Dermis microvascular lymphatic vessel endothelial cell (primary cell): ENCODE measurements at places on chromosomes 2 and 18. TPM values are rescaled to one million over a fixed set of nuclear protein-coding genes. Genes with fewer than 3 reads are reported as not detected.
A peak's percentile ranks its signal among the peaks of the same experiment; 100 is the strongest.

GRCh38 chr18:45785134-45785533, 40.3 kb upstream of the SIGLEC15 start:
- DNase-seq = no peak

TEKT4 gene
- total RNA-seq = not detected in 2 replicates

- no peak for DNase-seq
Observed at GRCh38 chr2:45889053-45889452, 237.6 kb downstream of the PRKCE start.

GCG gene
- not detected in 2 replicates for total RNA-seq

GRCh38 chr2:18650221-18650620, 60.9 kb upstream of the NT5C1B start:
- DNase-seq = no peak

SNX17 gene
- 109 and 164 TPM in 2 replicates for total RNA-seq

DNA sequence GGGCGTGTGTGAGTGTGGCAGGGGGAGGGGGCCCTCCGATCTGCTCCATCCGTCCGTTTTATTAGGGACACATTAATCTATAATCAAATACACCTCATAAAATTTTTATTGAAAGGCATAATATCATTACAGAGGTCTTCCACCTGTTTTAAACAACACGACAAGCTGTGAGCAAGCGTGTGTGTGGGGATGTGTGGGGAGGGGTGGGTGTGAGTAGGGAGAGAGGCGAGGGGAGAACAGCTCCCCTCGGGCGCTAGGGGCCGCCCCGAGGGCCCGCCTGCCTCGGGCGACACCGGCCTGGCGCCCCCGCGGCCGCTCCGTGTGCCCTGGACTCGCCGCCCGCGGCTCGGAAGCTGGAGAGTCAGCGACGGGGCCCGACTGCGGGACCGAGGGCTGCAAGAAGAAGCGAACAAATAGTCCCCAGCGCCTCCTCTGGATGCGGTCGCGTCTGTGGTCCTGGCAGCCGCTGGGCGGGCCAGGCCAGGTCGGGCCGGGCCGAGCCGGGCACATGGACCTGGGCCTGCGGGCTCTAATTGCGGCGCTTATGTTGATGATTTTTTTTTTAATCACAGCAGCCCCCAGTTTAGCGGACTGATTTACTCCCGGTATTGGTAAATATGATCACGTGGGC, 352 bp upstream of the HOXD9 start:
- no peak for DNase-seq

MOGAT1 gene
- total RNA-seq = not detected in 2 replicates

DNA sequence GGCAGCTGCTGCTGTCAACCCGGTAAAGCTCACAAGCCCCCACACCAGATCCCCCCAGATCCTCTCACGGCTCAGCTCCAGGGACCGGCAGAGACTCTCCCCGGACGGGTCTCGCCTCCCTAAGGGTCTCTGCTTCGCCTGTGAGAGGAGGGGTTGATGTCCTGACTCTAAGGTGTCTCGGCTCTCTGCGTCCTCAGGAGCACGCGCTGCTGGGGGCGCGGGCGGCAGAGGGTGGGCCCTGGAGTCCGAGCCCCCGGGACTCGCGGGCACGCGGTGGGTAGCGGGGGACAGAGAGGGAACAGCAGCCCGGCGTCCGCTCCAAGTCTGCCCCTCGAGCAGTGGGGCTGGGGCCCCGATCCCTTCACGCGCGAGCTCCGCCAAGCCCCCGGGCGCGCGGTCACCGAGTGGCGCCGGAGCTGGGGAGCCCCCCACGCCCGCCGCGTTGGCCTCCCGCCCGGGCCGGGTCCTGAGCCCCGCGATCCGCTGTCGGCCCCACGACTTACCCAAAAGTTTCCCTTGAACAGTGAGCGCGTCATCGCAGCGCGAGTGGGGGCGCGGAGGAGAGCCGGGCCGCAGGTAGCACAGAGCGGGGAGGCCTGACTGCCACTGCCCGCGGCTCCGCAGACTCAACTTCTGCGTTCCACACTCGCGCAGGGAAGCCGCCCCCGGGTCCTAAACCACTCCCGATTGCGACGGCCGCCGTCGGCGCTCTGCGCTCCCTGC, at the start of gene PSTPIP2:
Gene PSTPIP2, minus strand, starts transcription at position 608 of the 723 bp plus-strand sequence. Its CDS starts 72 bp downstream, at position 536.
- DNase-seq = peak; percentile 53

- no peak for DNase-seq
Observed at GRCh38 chr2:196851088-196851487, 41.9 kb upstream of the C2orf66 start.

SLC5A7 gene
- total RNA-seq = not detected in 2 replicates

- peak; percentile 91 for DNase-seq
Observed at GRCh38 chr18:11500153-11501122, 109.0 kb upstream of the SLC35G4 start.

DNA sequence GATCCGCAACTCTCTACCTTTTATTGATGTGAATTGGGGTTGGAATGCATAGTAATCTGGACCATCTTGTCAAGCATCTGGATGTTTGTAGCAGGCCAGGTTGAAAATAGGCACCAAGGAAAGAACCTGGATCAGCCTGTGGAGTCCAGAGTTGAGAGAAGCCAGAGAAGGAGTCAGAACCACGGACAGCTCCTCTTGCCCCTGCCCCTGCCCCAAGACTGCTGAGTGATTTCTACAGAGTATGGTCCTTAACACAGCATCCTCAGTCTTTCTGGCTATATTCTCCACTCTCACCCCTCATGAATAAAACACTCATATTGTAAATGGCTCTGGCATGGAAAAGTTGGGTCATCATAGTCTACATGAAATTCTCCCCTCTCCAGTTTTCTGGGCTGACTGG, 154.6 kb downstream of the LOXHD1 start:
- DNase-seq = peak; percentile 12

- no peak for DNase-seq
Observed at GRCh38 chr2:10256515-10257031, 46.1 kb upstream of the HPCAL1 start.
